ENCODE measurements at places on chromosomes 5 and 9. TPM values are rescaled to one million over a fixed set of nuclear protein-coding genes. Genes with fewer than 3 reads are reported as not detected.

- no peak overlapping the region for H3K27ac ChIP-seq
- H3K4me3 ChIP-seq, result no peak overlapping the region
- no peaks in the 10 kb centered on the region for H3K36me3 ChIP-seq
- DNase-seq, result no peak
Observed at GRCh38 chr5:100644185-100644584, 109.0 kb downstream of the FAM174A start.

DNA sequence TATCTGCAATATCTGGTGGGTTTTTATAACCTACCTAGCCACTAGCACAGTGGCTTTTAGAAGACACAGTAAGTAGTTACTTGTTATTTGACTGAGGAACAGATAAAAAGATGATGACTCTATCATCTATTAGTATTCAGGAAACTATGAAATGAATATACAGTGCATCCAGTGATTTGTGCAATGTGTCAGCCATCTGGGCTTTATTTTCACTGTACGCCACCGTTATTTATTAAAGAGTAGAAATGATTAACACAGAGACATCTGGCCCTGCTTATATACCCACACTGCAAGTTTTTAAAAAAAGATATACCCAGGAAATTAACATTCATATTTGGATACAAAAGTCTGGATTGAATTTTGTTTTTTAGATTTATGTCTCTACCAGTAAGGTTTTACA is 408.4 kb downstream of the PDE4D start:
- no peak for DNase-seq
- H3K27ac ChIP-seq, result no peak overlapping the region
- no peaks in the 10 kb centered on the region for H3K36me3 ChIP-seq

GRCh38 chr9:126861707-126862103 is 1.3 kb downstream of the ZBTB34 start:
- H3K27ac ChIP-seq, result peak overlapping the region; percentile 93
- peak overlapping the region; percentile 94 for H3K4me3 ChIP-seq
- peaks cover 26% of the 10 kb centered on the region for H3K36me3 ChIP-seq
- peaks cover 48% of the 10 kb centered on the region for H3K4me1 ChIP-seq
- no peak for DNase-seq

DNA sequence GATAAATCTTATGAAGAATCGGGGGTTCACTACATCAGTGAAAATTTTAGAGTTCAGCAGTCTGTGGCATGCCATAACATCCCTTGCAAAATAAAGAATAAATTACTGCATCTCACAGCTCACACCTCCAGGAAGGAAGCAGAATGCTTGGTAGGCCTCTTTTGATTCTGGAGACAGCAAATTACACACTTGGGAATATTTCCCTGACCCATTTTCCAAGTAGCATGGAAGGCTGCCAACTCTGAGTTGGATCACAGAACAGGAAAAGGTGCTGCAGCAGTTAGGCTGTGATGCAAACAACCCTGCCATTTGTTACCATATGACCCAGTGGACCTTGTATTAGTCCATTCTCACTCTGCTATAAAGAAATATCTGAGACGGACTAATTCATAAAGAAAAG is 293.5 kb downstream of the ASTN2 start:
- no peaks in the 10 kb centered on the region for H3K27me3 ChIP-seq
- no peaks in the 10 kb centered on the region for H3K4me1 ChIP-seq
- no peak overlapping the region for H3K4me3 ChIP-seq
- no peak overlapping the region for H3K27ac ChIP-seq
- DNase-seq, result no peak

DNA sequence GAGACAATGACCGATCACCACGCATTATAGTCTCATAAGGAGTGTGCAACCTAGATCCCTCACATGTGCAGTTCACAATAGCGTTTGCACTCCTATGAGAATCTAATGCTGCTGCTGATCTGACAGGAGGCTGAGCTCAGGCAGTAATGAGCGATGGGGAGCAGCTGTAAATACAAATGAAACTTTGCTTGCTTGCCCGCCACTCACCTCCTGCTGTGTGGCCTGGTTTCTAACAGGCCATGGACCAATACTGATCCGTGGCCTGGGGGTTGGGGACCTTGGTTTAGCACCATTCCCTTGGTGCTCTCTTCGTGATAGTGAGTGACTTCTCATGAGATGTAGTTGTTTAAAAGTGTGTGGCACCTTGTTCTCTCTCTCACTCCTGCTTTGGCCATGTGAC is 50.2 kb downstream of the PRLR start:
- H3K27me3 ChIP-seq, result no peaks in the 10 kb centered on the region
- H3K4me3 ChIP-seq, result no peak overlapping the region
- no peaks in the 10 kb centered on the region for H3K36me3 ChIP-seq
- H3K4me1 ChIP-seq, result no peaks in the 10 kb centered on the region
- no peak for DNase-seq

GRCh38 chr5:131084436-131084835 is 80.6 kb downstream of the HINT1 start:
- no peaks in the 10 kb centered on the region for H3K27me3 ChIP-seq
- H3K4me1 ChIP-seq, result no peaks in the 10 kb centered on the region
- no peak overlapping the region for H3K4me3 ChIP-seq
- no peak overlapping the region for H3K27ac ChIP-seq
- H3K36me3 ChIP-seq, result no peaks in the 10 kb centered on the region
- no peak for DNase-seq

DNA sequence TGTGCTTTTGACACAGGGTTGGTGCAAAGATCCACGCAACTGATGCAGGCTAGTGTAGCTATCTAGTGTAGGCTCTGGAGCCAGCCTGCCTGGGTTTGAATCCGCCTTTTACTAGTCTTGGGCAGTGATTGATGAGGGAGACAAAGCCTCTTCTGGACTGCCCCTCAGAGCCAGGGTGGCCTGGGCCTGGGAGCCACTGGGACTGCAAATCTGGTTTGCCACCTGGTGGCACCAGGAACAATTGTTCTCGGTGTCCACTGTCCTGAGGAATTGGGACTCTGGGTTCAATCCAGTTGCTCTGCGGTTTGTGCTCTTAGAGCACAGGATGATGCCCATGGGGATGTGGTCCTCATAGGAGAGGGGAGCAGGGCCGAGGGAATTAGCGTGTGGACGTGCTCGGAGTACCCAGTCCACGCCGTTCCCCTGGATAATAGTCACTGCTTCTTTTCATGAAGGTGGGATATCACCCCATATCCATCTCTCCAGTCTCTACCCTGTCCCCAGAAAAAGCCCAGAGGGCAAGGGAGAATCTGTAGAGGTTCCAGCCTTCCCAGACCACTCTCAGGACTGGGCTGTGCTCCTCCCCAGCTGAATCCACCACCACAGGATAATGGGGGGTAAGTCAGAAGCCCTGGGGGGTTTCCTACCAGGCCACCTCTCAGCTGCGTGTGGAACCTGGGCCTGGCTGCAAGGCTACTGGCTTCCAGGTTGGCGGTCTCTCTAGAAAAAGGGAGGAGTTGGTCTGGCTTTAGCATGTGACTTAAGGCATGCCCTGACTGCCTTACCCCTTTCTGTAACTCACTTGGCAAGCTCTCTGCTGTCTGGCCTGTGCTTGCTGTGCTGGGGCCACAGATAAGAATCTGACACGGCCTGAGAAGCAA is 1.9 kb downstream of the B4GALT7 start:
- peaks cover 16% of the 10 kb centered on the region for H3K36me3 ChIP-seq
- H3K4me1 ChIP-seq, result peaks cover 26% of the 10 kb centered on the region
- H3K27me3 ChIP-seq, result no peaks in the 10 kb centered on the region
- DNase-seq, result no peak
- no peak overlapping the region for H3K4me3 ChIP-seq
- no peak overlapping the region for H3K27ac ChIP-seq

The BASP1 gene
- 22.9 TPM for total RNA-seq

- H3K36me3 ChIP-seq, result no peaks in the 10 kb centered on the region
- H3K4me3 ChIP-seq, result no peak overlapping the region
- H3K27me3 ChIP-seq, result no peaks in the 10 kb centered on the region
- DNase-seq, result no peak
Observed at GRCh38 chr9:72931437-72931836, 21.4 kb downstream of the ALDH1A1 start.

DNA sequence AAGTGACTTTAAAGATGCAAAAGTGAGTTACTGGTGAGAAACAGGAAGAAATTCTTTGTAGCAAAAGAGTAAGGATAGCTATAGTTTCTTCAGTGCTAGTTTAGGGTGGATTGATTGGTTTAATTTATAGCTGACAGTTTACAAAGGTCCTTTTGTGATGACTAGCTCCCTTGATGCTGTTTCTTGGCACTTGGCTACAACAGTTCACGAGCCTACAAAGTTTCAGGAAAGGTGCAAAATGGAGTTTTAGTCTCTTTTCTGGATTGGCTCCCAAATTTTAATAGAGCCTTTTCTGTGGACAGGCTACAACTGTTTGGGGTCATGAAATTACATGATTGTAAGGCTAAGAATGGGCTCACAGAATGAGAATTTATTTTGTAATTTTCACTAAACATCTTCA is 40.9 kb upstream of the BNIP1 start:
- H3K27ac ChIP-seq, result no peak overlapping the region
- no peak for DNase-seq
- H3K4me1 ChIP-seq, result no peaks in the 10 kb centered on the region
- H3K27me3 ChIP-seq, result no peaks in the 10 kb centered on the region
- H3K4me3 ChIP-seq, result no peak overlapping the region

GRCh38 chr5:173735184-173735583 is 118.7 kb upstream of the BOD1 start:
- H3K27me3 ChIP-seq, result no peaks in the 10 kb centered on the region
- no peak for DNase-seq
- no peaks in the 10 kb centered on the region for H3K36me3 ChIP-seq
- no peak overlapping the region for H3K27ac ChIP-seq
- no peak overlapping the region for H3K4me3 ChIP-seq
- no peaks in the 10 kb centered on the region for H3K4me1 ChIP-seq

DNA sequence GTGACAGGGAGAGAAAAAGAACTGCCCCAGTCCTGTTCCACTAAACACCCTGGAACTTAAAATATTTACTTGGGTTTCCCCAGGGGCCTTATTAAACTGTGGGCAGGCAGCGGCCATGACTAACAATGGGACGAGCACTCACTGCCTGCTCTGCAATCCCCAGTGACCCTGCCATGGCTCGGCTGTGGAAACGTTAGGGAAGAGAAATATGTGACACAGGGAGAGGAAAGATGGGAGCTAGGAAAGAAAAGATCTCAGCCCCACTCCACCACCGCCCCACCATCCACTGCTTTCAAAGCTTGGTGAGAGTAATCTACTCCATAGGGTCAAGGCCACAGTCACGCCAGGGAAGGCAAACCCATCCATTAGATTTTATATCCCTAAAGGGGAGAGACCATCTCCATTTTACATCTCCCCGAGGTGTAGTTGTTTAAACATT is 117.6 kb downstream of the EFNA5 start:
- no peak overlapping the region for H3K27ac ChIP-seq
- no peaks in the 10 kb centered on the region for H3K27me3 ChIP-seq
- H3K4me1 ChIP-seq, result no peaks in the 10 kb centered on the region
- no peak overlapping the region for H3K4me3 ChIP-seq
- no peak for DNase-seq

The TMEM215 gene
- total RNA-seq, result not detected
